ENCODE measurements at places on chromosomes 4 and X. TPM values are rescaled to one million over a fixed set of nuclear protein-coding genes. Genes with fewer than 3 reads are reported as not detected.

P2RY4 gene
- total RNA-seq = 1.1 TPM

MTHFD2L gene
- total RNA-seq = 19.9 TPM

ARHGAP24 gene
- total RNA-seq = 6.7 TPM

ARHGEF9 gene
- total RNA-seq = 18.5 TPM

CSTF2 gene
- 13.5 TPM for total RNA-seq

Measured in prostate gland (tissue), 2 donors.